Stimulated activated CD8-positive, alpha-beta memory T cell treated with anti-CD3 and anti-CD28 coated beads, Interleukin-12 subunit alpha, Interleukin-12 subunit beta, amount 100 ng/mL, for 4 hours (primary cell): ENCODE measurements at places on chromosomes 3 and 15.

- DNase-seq = no peak
Measured at GRCh38 chr15:74389241-74390048, 22.0 kb upstream of the CYP11A1 start.

GRCh38 chr3:185330644-185331043, 32.3 kb upstream of the MAP3K13 start:
- DNase-seq = no peak

GRCh38 chr15:23687143-23687470, at the start of gene NDN:
TSS of gene NDN (minus strand) at chr15:23687305. CDS start at chr15:23687217, 88 bp downstream.
- no peak for DNase-seq

DNA sequence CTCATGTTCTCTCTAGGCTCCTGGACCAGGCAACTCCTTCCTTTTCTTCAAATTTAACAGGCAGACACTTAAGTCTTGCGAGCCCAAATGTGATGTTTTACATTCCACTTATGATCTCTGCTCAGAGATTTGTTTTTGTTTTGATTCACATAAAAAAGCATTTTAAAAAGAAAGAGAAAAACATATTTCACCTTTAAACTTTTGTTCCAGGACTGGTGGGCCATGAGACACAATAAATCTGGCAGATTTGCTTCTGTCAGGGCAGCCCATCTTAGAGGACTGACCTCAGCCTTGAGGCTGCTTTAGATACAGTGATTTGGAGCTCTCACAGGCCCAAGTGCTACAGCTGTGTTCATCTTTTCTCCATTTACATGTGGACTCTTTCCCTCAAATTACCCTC, 52.0 kb downstream of the CMSS1 start:
- no peak for DNase-seq

DNA sequence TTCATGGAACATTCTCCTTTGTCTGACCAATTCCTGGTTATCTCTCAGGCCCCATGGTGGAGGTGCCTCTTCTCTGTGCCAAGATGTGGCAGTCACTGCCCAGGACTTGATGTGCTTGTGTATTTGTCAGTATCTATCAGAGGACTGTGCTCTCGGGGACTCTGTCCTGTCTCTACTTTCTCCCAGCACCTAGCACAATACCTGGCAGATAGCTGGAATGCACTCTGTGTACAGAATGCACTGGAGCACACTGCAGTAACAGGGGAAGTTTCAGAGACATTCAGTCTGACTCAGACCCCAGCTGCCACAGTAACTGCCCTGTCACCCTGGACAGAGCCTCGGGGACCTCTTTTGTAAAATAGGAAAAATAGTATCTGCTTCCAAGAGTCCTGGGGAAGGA, 34.6 kb upstream of the SV2B start:
- DNase-seq = no peak

DNA sequence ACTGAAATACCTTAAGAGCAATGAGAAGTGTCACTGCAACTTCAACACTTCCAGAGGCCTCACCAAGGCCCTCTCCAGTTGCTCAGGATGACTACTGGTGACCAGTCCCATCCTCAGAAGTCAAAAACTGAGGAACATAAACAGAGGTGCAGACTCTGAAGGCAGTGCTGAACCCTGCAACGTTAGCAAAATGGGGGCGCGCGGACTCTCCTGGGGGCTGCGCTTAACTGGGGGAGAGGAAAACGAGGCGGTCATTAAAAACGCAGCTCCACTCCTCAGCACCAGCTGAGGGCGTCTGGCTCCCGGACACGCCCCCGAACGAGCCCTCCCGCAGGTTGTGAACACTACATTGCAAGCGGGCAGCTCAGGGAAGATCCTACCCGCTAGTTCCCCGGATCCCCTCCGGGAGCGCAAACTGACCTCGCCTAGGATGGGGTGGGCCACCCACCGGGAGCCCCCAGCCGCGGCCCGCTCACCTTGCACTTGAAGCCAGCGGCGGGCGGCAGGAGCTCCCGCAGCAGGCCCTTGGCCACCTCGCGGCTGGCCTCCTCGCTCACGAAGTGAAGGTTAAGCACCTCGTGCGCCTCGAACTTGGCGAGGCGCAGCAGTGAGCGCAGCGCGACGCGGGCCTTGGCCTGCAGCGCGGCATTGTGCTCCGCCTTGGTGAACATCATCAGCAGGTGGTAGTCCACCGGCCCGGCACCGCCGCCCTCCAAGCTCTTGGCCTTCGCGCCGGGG, 711 bp downstream of the XXYLT1 start:
- no peak for DNase-seq

DNA sequence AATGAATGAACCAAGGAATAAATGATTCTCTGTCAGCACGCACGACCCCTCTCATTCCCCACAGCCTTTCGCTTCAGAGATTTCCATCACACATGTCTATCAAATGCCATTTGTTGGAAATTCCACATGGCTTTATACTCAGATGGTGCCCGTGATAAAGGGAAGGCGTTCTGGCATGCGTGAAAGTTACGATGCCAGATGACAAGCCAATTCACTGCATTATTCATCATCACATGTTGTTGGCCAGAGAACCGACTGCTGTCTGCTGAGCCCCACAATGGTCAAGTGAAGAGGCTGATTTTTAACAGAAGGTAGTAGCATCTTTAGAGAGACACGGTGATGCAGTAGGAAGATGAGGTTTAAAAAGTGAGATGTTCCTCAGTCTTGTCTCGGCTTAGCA, 74.1 kb upstream of the FRMD4B start:
- DNase-seq = no peak

GRCh38 chr3:159761369-159761768, 227.3 kb upstream of the IL12A start:
- DNase-seq = no peak

- no peak for DNase-seq
Measured at GRCh38 chr3:111314898-111315297, 227.1 kb upstream of the CD96 start.

- no peak for DNase-seq
Measured at GRCh38 chr3:190387578-190388213, at the start of gene CLDN16. TSS of gene CLDN16 (plus strand) at chr3:190388163. CDS start at chr3:190388330, 167 bp downstream.

DNA sequence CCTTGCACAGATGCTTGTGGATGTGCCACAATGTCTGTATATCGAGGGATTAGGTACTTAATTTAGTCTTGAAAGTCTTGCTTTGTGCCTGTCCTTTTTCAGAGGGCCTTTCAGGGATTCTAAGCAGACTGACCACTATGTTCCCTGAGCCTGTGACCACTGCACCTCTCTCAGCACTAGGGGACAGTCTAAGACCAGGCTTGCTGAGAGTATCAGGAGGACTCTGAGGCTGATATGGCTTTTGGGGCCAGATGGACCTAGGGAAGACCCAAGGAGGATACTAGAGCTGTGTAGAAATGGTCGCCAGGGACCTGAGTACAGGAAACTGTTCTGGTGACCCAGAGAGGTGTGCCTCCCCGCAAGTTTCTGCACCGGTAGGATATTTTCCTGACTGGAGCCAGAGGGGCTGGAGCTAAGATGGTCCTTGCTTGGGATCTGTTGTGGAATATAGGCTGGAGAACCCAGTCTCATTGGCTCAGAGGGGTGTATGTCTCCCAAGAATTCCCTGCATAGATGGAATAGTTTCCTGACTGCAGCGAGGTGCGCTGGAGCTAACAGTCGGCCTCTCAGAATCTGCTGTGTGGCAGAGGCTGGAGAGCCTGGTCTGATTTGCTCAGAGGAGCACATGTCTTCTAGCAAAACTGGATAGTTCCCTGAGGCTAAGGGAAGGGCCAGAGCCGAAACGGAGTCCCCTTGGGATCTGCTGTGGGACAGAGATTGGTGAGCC, 213.2 kb upstream of the DCBLD2 start:
- no peak for DNase-seq

DNA sequence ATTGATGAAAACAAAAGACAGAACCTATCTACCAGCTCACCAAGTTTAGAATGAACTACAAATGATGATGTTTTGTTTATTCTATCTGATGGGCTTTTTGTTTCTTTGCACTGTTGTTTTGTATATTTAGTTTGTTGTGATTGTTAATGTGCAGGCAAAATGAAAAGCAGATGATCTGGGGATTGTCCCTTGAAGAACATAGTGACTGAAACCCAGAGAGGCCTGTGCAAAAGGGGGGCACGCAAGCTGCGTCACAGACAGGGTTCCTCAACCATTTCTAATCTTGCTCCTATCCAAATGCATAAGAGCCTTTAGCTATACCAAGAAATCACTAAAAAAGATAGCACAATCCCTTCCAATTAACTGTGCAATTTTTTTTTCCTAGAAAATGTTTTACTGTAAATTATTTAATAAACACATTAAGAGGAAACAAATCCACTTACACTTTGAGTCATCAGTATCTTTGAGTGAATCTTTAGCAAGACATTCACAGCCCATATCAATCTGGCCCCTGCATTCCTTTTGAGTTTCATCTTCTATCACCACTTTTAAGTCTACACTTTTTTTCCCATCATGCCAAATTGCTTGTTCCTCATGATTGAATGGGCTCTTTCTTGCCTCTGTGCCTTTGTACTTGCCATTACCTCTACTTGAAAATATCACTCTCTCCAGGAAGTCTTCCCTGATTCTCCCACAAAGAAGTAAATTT, 220.3 kb downstream of the ATP8B4 start:
- DNase-seq = no peak

DNA sequence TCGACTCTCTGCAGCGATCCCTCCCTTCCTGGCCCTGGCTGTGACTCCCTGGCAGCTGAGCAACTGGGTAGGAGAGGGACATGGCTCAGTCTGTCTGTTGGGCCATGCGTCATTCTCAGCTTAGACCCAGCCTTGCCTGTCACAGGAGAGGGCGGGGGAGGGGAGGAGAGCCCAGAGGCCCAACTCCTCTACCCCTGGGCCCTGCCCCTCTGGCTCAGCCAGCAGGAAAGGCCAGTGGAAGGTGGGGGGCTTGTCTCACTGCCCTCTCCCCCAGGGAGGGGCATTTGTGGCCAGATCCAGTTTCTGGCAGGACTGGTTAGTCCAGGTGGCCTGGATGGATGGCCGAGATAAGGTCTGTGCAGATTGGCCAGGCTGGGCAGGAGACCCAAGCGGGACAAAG, 31.6 kb downstream of the DNAJB8 start:
- no peak for DNase-seq

DNA sequence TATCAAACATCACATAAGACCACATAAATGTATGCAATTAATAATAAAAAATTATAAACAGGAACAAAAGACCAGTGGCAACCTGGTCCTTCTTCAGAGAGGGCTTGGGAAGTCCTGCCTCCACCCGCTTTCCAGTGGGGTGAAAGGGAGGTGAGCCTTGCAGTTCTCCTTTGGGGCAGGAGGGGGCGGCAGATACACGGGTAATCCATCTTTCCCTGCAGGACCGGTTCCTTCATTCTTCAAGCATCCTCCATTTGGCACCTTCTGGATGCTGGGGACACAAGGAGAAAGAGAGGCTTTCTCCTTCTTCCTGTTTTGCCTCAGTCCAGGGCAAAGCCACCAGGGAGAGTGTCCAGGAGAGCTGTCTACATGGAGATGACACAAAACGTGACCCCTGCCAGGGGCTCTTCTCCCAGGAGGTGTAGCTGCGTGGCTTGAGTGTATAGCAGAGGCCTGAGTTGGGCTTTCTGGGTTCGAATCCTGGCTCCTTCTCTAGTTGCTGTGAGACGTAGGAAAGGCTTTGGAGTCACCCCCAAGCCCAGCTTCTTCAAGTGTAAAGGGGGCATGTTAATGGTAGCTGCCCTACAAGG, 23.2 kb downstream of the RPLP1 start:
- peak; percentile 43 for DNase-seq

GRCh38 chr15:74768771-74769342, 13.0 kb upstream of the CSK start:
- no peak for DNase-seq

GRCh38 chr3:186988806-186989205, 58.5 kb downstream of the ST6GAL1 start:
- DNase-seq = no peak

- no peak for DNase-seq
Measured at GRCh38 chr3:98140531-98140930, 6.7 kb upstream of the OR5H14 start.

- DNase-seq = no peak
Measured at GRCh38 chr3:117059067-117059955, 349.7 kb downstream of the TUSC7 start.

- DNase-seq = no peak
Measured at GRCh38 chr3:24503616-24504113, 9.0 kb upstream of the THRB start.

- DNase-seq = no peak
Measured at GRCh38 chr3:32140943-32141342, 34.5 kb downstream of the GPD1L start.

DNA sequence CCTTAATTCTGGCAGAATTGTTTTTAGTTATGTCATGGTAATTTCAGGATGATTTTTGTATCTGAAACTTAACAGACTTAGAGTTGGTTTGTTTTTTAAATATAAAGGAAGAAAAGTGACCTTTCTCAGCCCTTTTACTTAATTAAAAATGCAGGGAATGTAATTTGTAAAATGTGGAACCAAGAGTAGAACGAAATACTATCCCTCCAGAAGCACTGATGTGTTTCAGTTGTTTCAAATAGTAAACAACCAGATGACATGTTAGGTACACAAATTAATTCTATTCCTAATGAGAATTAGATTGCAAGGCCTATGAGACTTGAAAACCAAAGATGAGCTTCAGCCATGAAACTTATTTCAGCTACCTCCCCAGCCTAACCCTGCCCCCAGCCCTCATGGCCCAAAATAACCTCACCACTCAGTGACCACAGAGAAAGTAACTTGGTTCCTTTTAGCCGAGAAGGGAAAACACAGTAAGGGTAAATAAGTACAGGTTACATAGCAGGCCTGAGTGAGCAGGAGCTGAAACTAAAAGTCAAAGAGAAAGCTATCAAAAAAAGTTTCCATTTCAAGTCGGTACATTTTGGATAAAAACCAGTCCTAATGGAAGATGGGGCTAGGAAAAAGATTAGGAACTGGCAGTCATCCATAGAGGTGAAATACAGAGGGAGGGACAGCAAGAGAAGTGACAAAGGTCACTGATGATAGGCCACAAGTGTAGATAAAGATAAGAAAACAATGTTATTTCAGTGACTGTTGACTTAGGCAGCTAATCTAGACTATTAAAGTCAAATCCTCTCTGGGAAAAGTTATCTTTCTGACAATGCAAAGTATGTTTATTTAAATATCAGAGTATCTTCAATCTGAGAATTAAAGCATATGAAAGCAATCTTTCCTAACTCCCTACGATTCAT, 23.2 kb downstream of the SENP8 start:
- DNase-seq = no peak

- no peak for DNase-seq
Measured at GRCh38 chr3:48285132-48285531, 44.2 kb downstream of the ZNF589 start.

DNA sequence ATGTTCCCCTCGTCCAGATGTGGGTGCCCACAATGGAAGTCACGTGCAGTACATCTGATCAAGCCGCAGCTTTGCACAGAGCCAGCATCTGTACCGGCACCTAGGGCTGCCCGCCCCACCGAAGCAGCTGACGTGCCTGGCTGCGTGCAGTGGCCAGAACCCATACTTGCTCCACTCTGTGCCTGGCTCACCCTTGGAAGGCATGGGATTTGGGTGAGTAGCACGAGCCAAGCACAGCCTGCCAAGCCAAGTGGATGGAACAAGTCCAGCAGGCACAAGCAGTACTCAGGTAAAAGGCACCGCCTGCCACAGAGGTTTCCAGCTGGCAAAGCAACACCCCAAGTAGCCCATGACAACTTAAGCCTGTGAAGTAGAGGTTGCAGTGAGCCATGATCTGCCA, 261.3 kb downstream of the TBC1D5 start:
- DNase-seq = no peak
